Heart left ventricle (tissue), 16 donors: ENCODE measurements at places on chromosomes 2 and 18. TPM values are rescaled to one million over a fixed set of nuclear protein-coding genes. Genes with fewer than 3 reads are reported as not detected.

DNA sequence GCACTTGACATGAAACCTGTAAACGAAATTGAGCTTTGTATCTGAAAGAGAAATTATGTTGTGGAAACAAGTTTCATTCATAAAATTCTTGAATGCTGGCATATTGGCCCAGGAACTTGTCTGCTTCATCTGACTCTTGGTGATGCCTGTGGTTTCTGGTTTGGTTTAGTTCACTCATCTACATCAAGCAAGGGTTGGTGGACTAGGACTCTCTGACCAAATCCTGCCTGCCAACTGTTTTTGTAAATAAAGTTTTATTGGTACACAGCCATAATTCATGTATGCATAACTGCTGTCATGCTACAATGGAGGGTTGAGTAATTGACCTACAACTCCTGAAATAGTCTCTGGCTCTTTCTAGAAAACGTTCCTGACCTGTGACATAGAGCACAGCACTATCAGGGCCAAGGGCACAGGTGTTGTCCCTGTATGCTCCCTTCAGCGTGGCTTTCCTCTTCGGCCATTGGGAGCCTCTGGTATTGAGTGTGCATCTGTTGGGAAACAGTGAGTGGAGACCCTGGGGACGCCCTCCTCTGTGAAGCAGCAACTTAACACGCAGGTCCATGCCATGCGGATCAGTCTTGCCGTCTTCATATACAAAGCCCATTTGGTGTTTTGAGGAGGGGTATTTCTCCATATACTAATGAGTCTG lies 226.3 kb downstream of the SH3RF3 start:
- DNase-seq: no peak

- peak; percentile 65 for DNase-seq
Measured at GRCh38 chr2:128379021-128380015, 60.6 kb upstream of the HS6ST1 start.

DNA sequence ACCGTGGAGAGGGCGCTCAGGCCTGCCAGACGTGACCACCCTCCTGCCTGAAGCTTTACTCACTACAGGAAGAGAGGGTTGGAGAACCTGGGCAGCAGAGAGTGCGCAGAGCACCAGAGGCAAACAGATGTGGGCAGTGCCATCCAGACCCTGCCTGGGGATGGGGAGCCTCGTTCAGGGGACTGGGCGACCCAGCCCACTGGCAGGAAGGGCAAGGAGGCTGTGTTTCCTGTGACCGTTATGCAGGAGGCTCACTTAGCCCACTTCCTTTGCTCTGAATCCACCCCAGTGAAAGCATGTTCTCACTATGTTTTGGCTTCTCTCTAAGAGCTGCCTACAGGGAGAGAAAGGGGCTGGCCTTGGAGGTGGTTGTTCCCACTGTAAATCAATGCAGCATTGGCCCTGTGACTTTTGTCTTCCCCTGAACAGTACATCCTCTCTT lies 23.0 kb upstream of the ACKR3 start:
- no peak for DNase-seq

DNA sequence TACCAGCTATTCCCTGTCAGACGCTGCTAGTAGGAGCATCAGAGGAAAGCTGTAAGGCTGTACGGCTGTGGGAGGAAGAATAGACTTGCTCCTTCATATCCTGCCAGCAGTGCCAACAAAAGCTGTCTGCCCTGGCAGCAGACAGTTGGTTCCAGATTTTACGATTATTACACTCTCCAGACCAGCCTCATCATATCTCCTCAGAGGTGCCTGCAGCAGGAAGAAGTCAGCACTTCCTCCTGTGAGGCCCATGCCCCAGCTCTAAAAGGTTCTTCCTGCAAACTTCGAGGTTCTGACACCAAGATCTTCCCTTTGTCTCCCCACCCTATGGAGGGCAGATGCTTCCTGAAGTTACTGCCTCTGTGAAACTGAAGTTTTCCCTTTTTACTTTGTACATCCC lies 537.7 kb upstream of the PKDCC start:
- DNase-seq: no peak

DNA sequence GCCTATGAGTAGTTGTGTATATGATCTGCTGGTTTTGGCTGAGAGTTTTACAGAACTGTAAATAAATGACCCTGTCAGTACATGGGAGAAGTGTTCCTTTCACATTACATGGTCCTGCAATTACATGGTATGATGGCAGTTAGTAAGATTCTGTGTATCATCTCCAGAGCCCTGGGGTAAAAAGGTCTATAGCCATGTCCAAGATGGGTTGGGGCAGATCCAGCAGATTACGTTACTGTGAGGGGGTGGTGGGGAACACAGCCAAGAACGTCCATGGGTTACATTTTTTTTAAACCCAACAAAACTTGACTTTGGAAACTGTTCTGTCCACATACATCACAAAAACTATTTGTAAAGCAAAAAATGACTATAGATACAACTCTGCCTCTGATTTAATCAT lies 64.2 kb upstream of the LMAN1 start:
- DNase-seq: no peak

DNA sequence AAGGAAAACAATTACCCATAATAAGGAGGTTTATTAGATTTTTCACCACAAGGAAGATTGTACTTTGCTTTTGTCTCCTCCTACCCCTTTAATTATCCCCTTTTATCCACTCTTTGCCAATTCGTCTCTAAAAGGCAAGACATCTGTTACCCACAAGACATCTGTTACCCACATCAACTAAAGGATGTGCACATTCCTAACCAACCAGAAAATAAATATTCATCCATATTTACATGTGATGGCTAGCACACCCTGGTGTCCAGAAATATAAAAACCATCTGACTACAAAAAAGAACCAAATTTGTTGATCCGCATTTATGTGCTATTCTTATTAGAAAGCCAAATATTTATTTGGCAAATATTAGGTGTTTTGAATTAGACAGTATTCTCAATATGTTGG lies 35.7 kb downstream of the ACVR1C start:
- no peak for DNase-seq

- no peak for DNase-seq
Measured at GRCh38 chr2:170101789-170102188, 76.2 kb upstream of the MYO3B start.

DNA sequence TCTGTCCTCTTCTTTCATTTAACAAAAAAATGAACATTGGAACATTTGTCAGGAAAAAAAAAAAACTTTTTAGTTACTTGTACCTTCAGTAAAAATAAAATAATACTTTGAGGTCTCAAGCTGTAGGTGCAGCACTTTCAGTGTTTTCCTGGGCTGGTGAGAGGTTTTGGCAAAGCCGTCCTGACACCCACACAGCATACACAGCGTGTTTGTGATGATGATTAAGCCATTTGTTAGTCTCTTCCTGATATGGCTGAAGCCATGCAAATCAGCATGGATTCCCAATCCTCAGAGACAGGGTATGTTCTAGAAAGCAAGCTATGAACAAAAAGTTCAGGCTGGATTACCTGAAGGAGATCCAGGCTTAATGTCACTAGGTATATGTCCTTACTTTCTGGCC lies 236.8 kb downstream of the ZNF516 start:
- DNase-seq: no peak

The CRYBA2 gene
- not detected for total RNA-seq

The SKOR2 gene
- total RNA-seq: not detected

The SLC5A7 gene
- 0.05 TPM for total RNA-seq

The TSGA10 gene
- 1.5 TPM for total RNA-seq

The STARD6 gene
- total RNA-seq: not detected
